Brain (organoid and tissue), 16 donors: ENCODE measurements at places on chromosomes 7 and 10.

GRCh38 chr10:48363617-48364355, 57.3 kb downstream of the MAPK8 start:
- peak; percentile 84 for DNase-seq

DNA sequence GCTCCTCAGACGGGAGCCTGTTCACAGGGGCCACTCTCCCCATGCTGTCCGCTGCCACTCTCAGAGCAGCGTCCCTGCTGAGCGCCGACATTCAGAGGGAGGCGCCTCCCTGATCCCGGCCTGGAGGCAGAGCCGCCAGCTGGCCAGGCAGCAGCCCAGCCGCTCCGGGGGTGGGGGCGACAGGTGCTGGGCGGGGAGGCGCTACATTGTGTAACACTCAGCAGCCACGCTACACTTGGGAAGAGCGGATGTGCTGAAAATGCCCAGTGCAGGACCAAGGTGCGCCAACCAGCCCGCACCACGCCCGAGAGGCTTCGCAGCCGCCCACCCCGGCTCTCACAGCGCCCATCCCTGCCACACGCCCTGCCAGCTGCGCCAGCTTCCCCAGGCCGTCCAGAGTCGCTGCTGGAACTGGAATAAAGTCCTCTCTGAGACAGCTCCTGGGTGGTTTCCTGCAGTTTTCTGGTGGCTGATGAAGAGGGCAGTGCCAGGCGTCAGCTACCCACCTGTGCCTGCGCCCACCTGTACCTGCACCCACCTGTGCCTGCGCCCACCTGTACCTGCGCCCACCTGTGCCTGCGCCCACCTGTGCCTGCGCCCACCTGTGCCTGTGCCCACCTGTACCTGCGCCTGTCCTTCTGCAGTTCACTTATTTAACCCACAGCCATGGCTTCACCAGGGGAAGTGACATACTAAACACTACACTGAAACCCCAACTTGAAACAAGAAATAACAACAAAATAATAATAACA, 25.7 kb downstream of the STK32C start:
- DNase-seq, result peak; percentile 26

- DNase-seq, result no peak
These were observed 246.1 kb upstream of the PLXDC2 start for GRCh38 chr10:19570120-19570519.

GRCh38 chr7:38424750-38425463, 151.5 kb upstream of the TARP start:
- DNase-seq, result no peak

- no peak for DNase-seq
These were observed 54.5 kb upstream of the EMX2 start for GRCh38 chr10:117488004-117488403.

GRCh38 chr10:131259535-131259934, 52.0 kb downstream of the TCERG1L start:
- DNase-seq, result no peak

DNA sequence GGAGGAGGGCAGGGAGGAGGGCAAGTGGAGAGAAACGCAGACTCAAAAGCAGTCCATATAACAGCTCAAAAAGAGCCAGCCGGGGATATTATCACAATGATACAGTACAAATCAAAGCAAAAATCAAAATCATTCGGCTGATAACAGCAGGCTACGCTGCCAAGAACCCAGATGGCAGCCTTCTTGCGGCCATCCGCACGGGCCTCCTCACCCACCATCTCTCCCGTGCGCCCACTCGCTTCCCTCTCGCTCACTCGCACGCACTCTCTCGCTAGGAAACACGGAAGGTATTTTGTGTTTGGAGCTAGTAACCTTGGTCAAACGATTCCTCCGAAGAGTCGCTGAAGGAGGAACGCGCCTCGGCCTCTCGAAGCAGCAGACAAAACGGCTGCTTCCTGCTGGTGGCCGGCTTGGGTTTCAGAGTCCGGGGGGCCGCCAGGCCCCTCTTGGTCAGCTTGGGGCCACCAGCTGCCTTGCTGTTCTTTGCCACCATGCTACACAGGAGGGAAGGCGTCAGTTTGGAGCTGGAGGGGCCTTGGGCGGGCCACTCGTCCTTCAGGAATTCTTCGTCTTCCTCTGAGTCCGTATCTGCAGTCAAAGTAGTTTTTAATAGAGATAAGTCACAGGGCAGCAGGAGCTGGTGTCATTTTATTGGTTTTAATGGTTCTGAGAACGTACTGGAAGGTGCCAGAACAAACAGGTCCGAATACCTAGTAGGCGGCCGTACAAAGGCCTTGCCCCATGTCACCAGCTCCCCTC, 68.9 kb downstream of the SLC29A4 start:
- DNase-seq, result no peak

- no peak for DNase-seq
These were observed 59.8 kb downstream of the SLC25A40 start for GRCh38 chr7:87816389-87816788.
